ENCODE measurements at places on chromosomes 6 and 20. TPM values are rescaled to one million over a fixed set of nuclear protein-coding genes. Genes with fewer than 3 reads are reported as not detected.

DNA sequence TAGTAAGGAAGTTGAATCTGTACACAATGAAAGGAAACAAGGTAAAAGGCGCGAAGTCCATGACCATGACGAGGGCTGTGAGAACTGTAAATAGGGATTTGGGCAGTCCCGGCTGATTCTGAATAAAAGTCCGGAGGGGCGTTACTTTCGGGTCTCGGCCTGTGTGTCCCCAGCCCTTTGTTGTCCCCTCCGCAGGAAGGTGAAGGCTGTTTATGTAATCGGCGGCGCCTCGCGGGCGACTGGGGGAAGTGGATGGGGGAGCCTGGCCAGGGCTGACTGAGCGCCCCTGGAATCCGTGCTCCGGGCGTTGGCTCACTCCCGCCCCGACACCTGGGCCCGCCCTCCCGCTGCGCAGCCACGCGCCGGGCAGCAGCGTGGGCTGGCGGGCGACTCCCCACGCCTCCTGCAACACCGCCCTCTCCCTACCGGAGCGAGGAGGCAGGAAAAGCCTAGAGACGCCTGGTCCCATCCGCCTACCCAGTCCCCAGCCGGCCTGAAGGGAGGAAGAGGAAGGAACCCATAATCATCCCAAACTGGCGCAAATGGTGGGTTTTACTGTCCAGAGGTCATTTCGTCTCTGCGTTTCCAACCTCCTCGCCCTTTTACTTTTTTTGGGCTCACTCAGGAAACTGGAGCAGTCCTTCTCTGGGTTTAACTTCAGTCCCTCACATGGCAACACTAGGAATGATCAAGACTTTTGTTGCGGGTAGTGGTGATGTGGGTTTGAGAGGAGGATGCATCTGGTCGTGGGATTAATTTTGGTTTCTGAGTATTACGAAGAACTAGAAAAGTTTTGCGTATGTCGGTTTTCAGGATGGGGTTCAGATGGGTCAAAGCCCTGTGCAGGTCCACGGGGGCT is 12.1 kb downstream of the TRIM31 start:
- no peak for DNase-seq

GRCh38 chr6:136235233-136235564 is 14.9 kb downstream of the MTFR2 start:
- DNase-seq: no peak

DNA sequence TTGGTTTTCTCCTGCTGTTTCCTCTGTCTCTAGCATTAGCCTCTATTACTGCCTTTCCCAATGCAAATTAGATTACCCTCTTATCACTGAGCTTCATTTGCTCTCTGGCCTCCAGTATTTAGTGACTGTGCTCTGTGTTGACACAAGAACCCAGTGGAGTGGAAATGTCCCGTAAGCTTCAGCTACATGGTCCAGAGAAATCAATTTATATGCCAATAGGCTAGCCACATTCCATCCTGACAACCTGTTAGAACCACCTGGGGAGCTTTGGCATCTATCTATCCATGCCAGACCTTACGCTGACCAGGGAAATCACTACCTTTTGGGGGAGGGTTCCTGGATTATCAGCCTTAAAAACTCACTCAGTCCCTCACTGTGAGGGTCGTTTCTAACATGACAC is 459.6 kb downstream of the UTRN start:
- DNase-seq: no peak

DNA sequence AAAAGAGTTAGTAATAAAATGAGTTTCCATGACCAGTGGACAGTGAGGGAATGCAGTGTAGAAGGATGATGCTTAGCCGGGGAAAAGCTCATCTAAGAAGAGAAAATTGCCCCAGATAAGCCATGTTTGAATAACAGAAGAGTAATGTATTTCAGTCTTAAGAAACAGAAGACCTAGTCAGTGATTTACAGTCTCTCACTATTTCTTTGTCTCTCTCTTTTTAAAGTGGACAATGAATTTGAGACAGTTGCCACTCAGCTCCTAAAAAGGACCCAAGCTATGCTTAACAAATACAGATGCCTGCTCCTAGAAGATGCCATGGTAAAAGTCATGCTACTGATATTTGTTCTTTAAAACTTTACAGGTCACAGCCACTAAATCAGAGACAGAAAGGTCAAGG is 19.4 kb upstream of the RPL7L1 start:
- no peak for DNase-seq

The NEURL2 gene
- 11.0 TPM for polyA plus RNA-seq

Data from left renal pelvis (tissue), 4 donors.